ENCODE measurements at places on chromosomes 4 and X.

GRCh38 chr4:155614111-155614762 is 52.4 kb upstream of the GUCY1A1 start:
- no peak for DNase-seq

DNA sequence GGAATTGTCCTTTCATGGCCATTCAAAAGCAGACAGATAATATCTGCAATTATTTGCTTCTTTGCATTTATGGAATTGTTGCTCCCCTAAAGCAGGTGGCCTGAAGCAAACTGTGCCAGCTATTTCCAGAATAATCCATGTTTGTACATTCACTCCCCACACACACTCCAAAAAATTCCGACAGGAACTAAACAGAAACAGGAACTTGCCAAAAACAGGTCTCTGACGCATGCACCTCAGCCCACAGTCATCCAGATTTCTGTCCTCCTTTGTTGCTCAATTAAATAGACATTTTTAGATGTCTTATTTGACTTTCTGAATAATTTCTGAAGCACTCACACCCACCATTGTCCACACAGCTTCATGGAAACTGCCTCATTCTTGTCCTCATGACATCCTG is 71.5 kb upstream of the EDNRA start:
- no peak for DNase-seq

DNA sequence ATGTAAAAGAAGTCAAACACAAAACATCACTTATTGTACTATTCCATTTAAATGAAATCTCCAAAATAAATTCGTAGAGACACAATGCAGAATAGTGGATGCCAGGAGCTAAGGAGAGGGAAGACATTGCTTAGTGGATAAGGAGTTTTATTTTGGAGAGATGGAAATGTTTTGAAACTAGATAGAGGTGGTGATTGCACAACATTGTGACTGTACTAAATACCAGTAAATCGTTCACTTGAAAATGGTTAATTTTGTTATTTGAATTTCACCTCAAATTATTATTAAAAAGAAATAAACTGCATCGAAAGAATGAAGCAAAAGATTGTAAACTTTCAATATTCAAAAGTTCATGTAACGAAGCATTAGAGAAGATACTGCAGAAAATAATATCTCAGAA is 9.7 kb upstream of the ACSL4 start:
- no peak for DNase-seq

GRCh38 chrX:148337873-148338272 is 162.5 kb upstream of the AFF2 start:
- no peak for DNase-seq

DNA sequence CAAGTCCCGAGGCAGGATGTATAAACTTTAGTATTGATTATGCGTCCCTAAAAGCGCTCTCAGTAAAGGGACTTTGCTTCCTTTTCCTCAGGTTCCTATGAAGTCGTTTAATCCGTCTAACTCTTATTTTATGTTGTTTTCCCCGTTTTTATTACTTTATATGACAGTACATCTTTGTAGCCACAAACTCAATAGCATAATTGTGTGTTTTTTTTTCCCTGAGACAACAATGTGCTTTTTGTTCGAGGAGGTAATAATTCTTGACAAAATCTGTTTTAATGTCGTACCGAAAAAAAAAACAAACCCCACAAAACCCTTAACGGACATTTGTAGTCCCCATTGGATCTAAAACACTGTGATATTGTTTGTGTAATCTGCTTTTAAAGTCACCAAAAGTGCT is 17.9 kb upstream of the PPP2R3B start:
- no peak for DNase-seq

GRCh38 chrX:65846974-65847373 is 179.5 kb downstream of the MSN start:
- DNase-seq: no peak

- DNase-seq: no peak
Observed at GRCh38 chr4:13615161-13615560, 12.4 kb downstream of the BOD1L1 start.

- no peak for DNase-seq
Observed at GRCh38 chr4:184019667-184020623, 114.8 kb downstream of the STOX2 start.

GRCh38 chrX:131746491-131746968 is 202.7 kb downstream of the OR13H1 start:
- DNase-seq: no peak

DNA sequence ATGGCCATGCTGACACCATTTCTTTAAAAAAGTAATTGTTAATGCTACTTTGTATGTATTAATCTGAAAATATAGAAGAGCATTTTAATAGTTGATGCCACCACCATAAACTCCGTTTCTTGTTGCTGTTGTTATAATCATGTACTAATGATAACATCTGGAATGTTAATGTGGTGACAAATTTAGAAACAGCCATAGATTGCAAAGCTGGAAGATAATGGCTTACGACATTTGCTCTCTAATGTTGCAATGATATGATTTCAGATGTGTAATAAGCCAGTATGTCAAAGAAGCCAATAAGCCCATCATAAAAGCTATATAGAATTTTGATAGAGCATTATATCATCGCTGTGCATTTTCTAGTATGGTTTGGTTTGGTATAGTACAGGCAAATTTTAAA is 579.4 kb upstream of the ZFP42 start:
- no peak for DNase-seq

GRCh38 chr4:78410676-78411075 is 140.9 kb upstream of the ANXA3 start:
- no peak for DNase-seq

GRCh38 chr4:5887011-5887360 is 5.9 kb downstream of the CRMP1 start:
- DNase-seq: no peak

DNA sequence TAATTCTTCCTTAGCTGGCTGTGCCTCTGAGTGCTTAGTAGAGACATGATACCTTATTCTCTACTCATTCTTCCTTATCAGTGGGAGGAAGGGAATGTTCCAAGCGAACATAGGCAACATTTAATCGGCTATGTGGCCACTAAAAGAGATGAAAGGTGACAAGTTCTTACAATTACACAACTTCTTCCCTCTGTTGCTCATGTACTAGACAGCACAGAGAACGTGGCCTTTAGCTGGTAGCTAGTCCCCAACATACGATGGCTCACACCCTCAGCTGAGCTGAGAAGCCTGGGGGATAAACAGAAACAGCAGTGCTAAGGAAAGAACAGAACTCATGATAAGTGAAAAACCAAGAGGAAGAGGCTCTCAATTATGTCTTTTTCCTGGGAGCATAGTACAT is 52.2 kb downstream of the APOO start:
- no peak for DNase-seq

- DNase-seq: no peak
Observed at GRCh38 chr4:93461541-93461940, 367.0 kb upstream of the ATOH1 start.

DNA sequence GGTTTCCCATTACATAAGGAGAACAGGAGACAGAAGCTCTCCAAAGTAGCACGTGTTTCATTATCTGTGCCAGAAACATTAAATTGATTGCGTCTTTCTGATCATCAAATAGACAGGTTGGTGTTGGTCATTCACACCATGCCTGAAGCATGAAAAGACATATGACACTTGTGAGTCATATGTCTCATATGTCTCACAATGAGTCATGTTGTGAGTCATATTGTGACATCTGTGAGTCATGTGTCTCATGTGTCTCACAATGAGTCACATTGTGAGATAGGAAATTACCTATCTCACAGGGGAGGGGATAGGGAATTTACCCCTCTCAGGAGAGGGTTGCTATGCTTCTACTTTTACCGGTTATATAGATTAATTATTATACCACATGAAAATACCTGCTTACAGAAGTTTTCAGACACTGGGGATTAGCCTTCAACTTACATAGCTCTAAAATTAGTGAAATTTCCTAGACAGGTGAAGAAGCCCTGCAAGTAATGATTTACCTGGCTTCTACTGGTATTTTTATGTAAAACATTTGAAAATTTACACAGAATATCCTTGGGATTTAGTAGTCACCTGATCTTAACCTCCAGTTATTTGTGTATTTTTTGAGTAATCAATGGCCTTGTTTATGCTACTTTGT is 80.8 kb downstream of the NPFFR2 start:
- peak; percentile 79 for DNase-seq

- no peak for DNase-seq
Observed at GRCh38 chr4:165059386-165059785, 5.7 kb downstream of the TRIM75 start.

DNA sequence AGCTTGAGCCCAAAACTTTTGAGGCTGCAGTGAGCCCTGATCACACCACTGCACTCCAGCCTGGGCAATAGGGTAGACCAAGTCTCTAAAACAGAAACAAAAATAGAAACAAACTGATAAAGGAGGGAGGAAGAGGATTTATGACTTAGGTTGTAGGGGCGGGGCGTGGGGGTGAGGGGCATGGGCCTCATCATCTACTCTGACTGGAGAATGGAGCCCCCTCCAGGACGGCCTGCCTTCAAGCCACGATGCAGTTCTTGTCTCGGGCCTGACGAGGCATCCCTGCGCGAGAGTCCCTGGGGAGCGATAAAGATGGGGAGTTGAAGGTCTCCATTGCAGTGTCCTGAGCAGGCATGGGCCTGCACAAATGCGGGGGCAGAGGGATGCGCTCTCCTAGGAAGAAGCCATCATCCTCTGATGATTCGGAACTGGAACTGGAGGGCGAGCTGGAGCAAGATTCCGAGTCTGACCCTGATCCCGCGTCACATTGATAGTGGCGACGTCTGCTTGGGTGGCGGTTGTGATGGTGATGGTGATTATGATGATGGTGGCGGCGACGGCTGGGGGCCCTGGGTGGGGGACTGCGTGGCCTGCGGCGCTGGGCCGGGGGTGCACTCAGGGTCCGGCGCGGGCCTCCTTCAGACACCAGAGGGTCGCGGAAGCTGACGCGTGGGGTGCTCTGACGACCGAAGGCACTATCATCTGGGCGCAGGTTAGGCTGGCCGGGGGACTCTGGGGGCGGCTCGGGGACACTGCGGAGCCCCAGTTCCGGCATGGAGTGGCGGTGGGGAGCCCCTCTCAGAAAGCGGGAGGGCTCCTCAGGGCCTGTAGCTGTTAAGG is 4.0 kb downstream of the PLP2 start:
- no peak for DNase-seq

DNA sequence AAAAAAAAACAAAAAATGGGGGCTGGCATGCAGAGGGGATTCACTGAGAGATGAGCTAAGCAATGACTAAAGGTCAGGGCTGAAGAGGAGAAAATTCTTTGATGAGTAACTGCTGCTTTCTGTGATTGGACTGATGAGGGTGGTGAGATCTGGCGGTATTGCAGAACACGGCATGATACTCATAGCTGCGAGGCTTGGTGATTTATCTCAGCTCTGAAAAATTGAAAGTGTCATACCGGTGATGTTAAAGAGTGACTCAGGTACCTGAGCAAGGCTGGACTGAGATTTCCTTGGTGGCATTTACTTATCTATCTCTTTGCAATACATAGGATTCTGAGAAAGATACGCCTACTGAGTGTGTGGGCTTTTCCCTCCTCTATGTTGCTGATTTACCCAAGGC is 204.1 kb upstream of the DDX53 start:
- DNase-seq: peak; percentile 49

- DNase-seq: no peak
Observed at GRCh38 chr4:163217505-163217904, 50.8 kb upstream of the NAF1 start.

All from RKO (cell line).